GM04504 (cell line): ENCODE measurements at places on chromosomes 12 and 14.

GRCh38 chr12:47126246-47126645 lies 46.5 kb upstream of the AMIGO2 start:
- DNase-seq = no peak

- DNase-seq = no peak
These were observed 45.1 kb upstream of the TRAF3 start for GRCh38 chr14:102731871-102732800.

DNA sequence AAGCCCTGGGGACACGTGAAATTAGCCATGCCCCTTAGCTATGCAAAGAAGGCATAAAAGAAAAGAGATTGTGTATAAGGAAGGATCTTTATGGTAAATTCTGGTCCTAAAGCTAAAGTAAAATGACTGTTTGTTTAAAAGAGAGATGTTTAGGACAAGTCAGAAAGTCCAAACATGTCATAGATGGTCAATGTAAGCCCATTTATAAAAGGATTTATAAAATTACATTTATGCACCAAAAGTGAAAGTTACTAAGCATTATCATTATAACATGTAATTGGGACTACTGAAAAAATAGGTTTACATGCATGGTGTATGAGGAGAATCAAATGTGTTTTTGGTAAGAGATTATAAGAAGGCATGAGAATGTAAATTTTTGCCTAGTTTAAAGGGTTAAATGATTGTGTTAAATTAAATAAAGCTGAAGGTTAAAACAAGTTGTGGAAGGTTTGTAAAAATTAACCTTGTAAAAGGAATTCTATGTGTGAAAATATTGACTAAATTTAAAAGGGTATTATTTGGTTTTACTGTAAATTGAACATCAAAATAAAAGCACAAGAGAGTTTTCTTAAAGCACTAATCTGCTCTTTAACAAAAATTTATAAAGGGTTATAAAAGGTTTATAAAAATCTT lies 50.4 kb upstream of the TSPAN8 start:
- DNase-seq = no peak

DNA sequence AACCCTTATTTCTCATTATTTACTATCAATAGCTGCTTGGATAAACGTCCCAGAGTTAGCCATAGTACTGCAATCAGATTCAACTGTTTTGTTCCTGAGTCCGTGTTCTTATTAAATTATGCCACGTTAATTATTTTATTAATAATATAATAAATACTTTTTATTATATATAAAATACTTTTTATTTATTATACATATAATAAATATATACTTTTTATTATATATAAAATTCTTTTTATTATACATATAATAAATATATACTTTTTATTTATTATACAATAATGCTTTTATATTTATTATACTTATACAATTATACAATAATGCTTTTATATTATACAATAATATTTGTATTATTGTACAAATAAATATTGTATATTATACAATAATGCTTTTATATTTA lies 11.1 kb downstream of the STRAP start:
- no peak for DNase-seq

DNA sequence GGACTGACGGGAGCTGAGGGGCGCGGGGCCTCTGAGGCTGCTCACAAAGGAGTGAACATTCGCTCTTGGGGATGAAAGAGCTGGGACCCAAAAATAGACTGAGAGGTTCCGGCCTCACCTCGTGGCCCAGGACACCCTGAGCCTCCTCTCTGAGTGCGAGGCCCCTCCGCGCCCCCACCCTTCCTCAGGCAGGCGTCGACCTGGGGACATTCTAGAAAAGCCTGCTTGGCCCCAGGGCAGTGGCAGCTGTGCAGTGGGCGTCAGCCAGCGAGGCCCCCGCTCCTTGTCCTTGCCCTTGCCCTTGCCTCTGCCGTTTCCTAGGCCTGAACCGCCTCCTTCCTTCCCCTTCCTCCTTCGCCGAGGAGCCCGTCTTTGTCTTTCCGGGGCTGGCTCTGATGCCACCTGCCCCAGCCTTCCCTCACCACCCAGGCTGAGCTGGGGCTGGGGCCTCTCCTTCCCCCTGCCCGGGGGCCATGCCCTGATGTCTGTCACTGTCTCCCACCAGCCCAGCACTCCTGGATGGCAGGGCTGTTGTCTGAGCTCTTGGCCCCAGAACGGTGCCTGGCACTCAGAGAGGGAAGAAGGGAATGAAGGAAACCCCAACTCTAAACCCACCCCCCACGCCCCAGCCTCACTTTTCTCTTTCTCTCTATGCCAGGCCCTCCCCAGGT lies 208.2 kb upstream of the RTL1 start:
- DNase-seq = no peak

DNA sequence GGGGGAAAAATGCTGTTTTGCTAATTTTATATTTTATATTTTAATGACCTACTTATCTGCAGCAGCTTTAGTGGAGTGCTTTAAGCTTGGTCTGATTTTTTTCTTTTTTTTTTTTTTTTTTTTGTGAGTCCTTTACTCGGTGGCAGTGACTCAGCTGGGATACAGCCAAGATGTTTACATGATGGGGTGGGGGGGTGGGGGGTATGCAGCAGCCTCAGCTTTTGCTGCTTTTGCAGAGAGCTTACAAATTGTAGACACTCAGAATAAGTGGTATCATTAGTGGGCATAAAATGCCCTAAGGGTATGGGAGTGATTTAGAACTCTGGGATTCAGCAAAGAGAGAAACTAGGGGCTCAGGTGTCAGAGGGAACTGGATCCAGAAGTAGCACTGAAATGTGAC lies 38.2 kb upstream of the ARHGAP5 start:
- DNase-seq = no peak

- DNase-seq = no peak
These were observed 89.6 kb upstream of the SOX5 start for GRCh38 chr12:24039113-24039525.

- DNase-seq = no peak
These were observed 42.1 kb downstream of the MAP1LC3B2 start for GRCh38 chr12:116600959-116601918.

DNA sequence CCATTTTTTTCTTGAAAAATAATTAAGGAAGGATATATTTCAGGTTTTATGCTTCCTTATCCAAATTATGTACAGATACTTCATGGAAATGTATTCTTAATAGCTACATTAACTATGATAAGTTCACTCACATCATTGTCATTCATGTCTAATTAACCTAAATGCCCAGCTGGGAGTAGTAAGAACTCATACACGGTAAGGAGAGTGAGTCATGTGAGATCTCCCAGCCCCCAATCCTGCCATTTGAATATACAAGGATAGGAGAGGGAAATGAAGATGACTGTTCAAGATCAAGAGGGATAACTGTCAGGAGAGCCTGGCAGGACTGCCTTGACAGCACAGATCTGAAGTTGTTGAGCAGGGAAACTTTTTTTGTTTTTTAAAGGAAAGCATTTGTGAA lies 343.4 kb upstream of the USP15 start:
- no peak for DNase-seq

GRCh38 chr12:11688831-11689230 lies 39.4 kb downstream of the ETV6 start:
- DNase-seq = peak; percentile 15

- DNase-seq = no peak
These were observed 26.2 kb downstream of the SNRPF start for GRCh38 chr12:95884998-95885397.

DNA sequence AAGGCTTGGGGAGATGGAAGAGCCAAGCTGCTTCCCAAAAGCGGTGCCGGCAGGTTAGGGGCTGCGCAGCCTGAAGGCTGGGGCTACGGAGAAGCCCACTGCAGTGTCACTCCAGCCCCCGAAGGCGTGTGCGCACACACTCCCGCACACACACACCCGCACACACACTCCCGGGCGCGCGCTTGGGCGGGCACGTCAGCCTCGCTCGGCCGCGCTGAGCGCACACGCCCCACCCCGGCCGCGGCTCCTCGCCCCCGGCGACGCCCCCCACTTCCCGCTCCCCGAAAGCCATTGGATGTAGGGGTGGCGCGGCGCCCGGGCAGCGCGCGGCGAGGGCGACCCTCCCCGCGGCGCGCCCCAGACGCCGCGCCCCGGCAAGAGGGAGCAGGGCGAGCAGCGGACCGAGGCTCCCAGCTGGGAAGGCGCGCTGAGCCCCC lies at the start of gene KCNK10:
Gene KCNK10 (minus strand): TSS at position 184 of the 437 bp plus-strand sequence. CDS start 471 bp downstream, outside the sequence.
- DNase-seq = no peak

DNA sequence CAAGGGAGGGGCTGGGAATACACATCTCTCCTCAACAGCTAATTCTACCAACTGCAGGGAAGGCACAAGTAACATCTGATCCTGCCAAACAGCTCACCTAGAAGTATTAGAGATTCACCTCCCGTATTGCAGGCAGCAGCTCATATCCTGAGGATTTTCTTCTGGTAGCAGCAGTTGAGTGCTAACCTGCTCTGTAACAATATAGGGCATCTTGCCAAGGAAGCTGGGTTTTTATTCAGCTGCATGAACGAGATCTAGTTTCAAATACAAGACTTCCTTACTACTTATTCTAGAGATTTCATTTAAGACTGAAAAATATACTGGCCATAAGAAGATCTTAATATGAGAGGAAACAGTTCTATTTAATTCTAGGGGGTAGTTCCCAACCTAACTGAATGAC lies 261.4 kb upstream of the USP15 start:
- DNase-seq = no peak

DNA sequence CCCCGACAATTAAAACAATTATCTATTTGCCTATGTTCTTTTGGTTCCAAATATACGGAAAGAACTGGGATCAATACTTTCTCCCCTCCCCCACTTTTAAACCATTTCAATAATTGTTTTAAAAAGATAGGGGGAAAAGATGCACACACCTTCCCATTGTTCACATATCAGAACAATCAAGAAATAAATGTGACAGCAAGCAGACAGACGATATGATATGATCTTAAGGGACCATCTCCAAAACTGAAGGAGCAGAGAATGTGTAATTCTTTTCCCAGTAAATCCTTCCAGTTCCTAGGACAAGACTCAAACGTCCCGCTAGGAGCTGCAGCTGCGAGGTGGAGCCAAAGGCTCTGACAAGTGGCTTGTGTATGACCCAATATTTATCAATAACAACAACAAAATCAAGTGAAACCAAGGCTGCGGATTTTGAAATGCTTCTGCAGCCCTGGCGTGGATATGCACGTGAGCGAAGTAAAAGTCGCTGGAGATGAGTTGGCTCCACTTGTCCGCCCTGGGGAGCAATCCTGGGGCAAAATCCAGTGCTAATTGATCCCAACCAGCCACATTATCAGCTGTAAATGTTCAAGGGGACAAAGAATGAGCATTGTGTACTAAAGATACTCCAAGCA lies 8.2 kb upstream of the FOXG1 start:
- no peak for DNase-seq

- no peak for DNase-seq
These were observed 1.3 kb downstream of the TAS2R30 start for GRCh38 chr12:11133162-11133561.

GRCh38 chr14:75875958-75876357 lies 105.8 kb downstream of the TGFB3 start:
- no peak for DNase-seq

DNA sequence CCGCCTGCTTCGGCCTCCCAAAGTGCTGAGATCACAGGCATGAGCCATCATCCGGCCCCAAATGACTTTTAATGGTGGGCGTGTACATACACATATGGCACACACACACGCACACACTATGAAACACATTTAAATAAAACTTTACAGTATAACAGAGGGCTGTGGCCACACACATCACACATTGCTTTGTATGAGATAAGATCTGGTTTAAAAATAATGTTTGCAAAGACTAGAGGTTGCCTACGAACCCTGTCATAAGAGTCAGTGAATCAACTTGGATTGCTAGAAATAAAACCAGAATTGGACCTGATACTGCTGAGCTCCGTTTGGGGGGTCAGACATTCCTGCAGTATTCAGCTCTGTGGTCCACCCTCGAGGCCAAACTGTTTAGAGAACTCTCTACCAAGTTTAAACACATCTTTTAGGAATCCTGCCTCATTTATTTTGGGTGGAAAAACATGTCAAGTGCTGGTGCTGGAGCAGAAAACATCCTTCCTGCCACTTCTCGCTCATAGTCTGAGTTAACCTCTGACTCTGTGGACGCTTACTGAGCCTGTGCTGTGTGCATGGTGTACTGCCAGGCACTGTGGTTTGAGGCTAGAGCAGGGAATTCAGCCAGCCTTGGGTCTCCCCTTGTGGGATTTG lies 47.8 kb upstream of the EML1 start:
- DNase-seq = no peak

DNA sequence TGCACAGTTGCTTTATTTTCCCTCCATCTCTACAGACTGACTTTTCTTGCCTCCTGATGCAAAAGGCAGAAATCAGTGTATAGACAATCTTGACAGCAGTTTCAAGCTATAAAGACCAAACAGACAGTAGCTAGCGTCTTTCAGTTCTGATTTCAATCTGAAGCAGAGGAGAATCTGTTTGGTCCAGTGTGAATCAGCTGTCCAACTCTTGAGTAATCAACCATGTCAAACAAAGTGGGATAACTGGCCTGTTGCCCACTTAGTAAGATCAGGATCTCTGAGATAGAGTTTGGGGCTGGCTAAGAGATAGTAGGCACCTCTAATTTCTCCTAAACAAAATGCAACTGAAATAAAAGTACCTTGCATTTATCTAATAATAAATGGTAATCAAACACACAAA lies 797.4 kb upstream of the FBXO33 start:
- no peak for DNase-seq

GRCh38 chr12:111022386-111022785 lies 102.0 kb upstream of the MYL2 start:
- no peak for DNase-seq

DNA sequence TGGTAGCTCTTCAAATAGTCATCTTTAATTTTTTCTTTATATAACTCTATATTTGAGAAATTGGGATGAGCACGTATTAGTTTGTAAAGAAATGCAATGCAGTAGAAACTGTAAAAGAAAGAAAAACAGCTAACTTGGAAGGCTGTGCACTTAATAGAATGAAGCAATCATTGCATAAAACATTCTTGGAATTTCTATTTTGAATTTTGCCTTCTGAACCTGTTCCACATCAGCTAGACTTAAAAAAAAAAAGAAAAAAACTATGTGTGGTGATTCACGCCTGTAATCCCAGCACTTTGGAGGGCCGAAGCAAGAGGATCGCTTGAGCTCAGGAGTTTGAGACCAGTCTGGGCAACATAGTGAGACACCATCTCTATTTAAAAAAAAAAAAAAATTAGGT lies 29.4 kb downstream of the SCN8A start:
- DNase-seq = no peak

DNA sequence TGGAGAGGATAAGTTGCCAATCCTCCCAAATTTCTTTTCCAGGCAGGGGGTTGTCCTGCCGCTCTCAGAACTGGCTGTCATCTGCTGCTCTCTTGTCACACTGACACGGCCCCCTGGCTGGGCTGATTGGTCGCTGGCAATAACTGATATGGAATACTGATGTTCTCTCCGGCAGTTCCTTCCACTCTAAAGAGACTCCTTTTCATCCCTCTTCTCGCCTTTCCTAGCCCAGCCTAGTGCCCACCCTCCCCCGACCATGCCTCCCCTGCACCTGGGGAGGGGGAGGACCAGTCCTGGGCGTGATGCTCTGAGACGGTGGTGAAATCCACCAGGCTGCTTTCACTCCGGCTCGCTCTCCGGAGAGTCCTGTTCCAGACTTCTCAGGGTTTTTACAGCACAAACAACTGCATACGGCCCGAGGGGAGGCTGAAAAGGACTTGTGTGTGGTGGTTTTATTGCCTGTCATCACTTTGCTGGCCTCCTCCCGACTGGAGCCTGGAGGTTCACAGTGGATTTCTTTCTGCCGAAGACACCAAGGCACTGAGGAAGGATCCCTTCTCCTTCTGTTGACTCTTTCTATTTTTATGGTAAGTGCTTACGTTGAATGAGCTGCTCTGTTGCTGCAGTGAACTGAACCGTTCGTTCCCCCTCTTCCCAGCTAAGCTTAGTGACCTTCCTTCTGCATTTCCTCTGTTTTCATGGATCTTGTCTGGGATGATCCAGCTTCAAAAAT lies at the start of gene ANO4:
Gene ANO4 (plus strand): TSS at position 336 of the 733 bp plus-strand sequence. CDS start 107,010 bp downstream, outside the sequence.
- peak; percentile 22 for DNase-seq
